ENCODE measurements at places on chromosomes 6 and 20.

- no peak for DNase-seq
These were observed 77.8 kb upstream of the BHLHE23 start for GRCh38 chr20:63084563-63084927.

DNA sequence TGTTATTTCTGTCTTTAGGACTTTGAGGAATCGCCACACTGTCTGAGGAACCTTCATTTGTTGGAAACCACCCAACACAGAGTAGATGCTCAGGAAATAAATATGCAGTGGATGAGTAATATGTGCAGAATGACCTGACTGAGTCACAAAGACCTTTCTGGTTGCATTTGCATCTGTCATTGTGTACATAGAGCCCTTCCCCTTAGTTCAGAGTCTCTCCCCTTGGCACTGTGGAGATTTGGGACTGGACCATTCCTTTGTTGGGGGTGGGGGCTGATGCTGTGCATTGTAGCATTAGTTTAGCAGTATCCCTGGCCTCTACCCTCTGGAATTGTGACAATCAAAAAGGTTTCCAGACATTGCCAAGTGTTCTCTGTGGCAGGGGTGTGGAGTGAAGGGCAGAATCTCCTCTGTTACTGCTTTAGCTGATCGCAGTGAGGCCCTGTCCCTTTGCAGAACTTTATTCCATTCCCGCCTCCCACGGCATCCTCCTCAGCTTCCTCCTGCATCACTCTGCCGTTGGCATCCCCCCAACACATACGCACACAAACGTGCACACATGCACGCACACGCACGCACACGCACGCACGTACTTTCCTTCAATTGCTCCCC is 64.5 kb downstream of the EYA2 start:
- no peak for DNase-seq

DNA sequence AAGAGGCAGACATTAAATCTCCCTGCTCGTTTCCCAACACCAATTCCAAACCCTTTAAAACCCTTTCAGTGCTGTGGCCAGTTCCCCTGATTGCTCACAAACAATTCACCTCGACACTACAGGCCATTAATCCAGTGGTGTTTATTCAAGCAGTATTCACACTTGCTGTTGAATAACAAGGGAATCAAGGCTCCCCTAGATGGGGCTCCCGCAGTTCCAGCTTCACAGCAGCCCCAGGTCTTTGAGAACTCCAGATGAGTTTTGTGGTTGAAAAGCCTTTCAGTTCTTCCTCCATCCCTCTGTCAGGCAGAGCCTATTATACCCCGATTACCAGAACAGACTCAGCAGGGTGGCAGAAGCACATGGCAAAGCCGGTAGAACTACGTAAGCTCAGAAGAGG is 36.2 kb downstream of the JAG1 start:
- no peak for DNase-seq

DNA sequence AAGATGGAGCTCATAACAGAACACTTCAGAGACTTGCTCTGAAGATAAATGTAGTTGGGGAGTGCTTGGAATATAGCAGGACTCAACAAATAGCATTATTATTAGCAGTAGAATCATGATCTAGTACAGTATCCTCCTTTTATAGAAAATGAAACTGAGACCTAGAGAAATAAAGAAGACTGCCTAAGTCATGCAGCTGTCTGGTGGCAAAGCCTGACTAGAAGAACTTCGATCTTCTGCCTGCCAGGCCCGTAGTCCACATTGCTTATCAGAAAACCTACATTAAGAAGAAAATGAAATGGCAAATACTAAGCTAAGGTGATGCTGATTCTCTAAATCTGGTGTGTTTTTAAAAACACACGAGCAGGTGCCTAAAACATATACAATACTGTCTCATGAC is 46.4 kb upstream of the DST start:
- DNase-seq: peak; percentile 33

DNA sequence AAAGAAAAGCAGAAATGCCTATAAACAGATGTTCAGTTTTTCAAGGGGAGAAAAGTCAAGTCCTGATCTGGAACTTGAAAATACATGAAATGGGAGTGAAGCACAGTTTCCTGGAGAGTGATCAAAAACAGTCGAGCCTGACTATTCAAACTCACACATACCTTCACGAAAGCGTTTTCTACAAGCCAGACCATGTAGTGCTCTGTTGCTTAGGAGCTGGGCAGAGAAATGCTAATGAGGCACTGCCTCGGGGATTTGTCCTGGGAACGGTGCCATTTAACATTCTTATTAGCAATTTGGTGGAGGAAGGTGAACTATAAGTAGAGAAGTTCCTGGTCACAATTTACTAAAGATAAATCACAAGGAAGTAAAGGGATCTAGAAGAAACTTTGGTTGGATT is 5.9 kb downstream of the NHSL1 start:
- DNase-seq: no peak

- DNase-seq: peak; percentile 42
These were observed 131.6 kb downstream of the DST start for GRCh38 chr6:56510984-56511531.

DNA sequence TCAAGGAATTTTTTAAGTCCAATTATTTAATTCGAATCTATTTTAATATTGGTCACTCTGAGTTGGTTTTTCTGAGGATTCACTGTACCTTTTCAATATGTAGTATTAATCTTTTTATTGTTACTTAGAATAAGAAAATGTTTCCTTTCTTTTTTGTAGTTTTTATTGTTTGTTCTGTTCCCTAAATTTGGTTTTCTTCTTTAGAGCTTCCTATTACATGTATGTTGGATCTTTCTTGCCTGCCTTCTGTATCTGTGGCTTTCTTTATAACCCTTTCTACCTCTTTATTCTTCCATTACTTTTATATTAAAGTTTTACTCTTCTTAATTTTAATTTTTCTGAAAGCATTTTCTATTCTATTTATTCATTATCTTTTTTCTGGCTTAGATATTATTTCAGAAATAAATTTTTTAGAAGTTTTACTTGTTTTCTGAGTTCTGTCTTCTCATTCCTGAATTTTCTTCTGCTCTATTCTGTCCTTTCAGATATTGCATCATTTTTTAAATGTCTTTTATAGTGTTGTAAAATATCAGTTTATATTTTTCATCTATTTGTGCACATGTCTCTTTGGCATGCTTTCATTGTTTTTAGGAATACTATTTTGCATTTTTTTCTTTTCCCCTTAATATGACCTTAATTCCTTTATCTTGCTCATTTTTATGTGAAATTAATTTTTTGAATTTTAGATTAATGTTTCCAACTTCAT is 33.6 kb upstream of the UST start:
- no peak for DNase-seq

- peak; percentile 70 for DNase-seq
These were observed 12.4 kb downstream of the WFDC3 start for GRCh38 chr20:45779011-45779915.

DNA sequence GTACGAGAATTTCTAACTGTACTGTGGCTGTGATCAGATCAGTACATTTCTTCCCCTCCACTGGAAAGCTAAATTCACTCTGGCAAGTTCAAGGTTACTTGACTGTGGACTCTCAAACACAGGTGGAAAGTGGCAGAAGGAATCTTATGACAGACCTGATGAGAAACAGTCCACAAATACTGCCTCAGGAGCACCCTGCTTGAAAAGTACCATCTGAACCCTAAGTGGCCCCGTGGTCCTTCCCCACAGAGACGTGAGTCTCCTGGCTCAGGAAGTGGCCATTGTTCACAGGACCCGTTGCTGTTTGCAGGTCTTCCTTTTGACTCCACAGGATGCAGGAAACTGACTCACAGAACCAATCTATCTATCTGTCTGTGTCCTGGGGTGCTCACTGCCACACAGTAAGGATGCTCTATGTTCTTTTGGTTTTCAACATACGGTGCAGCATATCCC is 47.5 kb upstream of the NHSL1 start:
- no peak for DNase-seq

DNA sequence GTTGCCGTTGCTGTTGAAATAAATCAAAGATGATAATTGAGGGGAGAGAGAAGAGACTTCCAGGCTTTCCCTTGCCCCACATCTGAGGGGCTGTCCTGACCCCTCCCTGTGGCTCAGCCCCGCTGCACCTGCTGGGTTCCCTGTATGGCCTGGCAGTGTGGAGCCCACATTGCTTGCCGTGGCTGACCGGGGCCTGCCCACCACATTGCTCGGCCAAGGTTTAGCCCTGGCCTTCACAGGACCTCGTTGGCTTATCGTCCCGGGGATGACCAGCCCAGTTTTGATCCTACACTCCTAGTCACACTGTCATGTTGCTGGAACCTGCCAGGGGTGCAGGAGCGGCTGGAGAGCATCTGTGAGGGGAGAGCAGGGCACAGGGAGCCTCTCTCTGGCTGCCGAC is 102.4 kb downstream of the CDH4 start:
- DNase-seq: no peak

GRCh38 chr6:106223300-106223930 is 102.1 kb downstream of the ATG5 start:
- peak; percentile 86 for DNase-seq

GRCh38 chr20:59412875-59413284 is 112.5 kb downstream of the EDN3 start:
- peak; percentile 1 for DNase-seq

DNA sequence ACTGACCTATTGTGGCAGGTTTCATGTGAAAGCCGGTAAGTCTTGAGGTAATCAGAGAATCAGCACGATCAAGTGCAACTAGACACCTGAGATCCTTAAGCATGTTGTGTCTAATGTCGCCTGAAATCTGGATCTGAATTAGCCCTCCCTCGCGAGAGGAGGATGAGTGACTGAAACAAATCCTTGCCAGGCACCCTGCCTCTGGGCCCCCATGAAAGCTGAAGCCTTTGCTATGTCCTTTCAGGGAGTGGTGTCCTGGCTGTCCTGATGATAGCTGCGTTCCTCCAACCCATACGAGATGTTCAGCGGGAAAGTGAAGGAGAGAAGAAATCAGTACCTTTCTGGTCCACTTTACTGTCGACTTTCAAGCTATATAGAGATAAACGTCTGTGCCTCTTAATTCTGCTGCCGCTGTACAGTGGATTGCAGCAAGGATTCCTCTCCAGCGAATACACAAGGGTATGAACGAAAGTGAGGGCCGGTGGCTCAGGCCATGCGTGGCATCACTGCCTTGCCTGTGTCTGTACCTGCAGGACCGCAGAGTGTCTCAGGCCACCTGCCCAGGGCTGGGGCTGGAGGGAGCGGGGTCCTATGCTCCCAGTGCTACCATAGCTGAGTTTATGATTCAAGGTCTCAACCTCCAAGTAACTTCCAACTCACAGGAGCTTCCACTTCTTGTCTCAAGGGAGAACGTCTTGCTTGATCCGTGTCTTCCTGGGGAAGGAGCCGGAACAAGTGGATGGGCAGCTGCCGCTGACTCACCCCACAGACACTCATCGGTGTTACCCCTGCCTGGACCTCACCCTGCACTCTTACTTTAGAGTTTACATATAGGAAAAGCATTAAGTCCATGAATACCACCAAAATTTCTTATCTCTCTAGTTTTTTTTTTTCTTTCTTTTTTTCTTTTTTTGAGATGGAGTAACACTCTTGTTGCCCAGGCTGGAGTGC is 12.8 kb downstream of the UNC93A start:
- no peak for DNase-seq

DNA sequence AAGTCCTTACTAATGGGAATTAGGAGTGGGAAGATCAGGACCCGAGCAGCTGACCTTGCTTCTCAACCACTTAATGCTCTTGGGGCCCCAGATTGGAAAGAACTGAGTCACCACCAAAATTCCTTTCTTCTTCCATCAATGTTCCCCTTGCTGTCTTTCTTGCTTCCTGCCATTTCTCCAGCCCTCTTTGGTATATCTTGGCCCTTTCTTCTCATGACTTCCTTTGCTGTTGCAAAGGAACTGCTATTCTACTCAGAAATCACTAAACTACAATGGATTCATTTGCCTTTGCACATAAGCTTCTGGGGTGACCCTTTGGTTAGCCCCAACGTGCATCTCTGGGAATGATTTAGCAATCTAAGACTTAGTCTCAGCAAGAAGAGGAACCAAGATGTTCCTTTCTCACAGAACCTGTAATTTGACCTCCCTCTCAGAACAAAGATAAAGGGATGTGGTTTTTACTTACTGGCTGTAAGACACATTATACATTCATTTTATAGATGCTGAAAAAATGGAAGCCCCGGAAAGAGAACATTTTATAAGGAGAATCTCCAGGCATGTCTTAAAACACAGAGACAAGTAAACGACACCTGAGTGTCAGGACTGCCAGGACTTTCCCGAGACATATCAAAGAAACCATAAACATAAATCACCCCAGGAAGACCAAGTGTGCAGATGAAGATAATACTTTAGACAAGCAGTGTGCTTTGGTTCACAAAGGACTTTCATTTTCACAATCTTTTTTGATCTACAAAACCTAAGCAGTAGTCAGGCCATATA is 99.0 kb upstream of the TNFAIP3 start:
- peak; percentile 94 for DNase-seq

DNA sequence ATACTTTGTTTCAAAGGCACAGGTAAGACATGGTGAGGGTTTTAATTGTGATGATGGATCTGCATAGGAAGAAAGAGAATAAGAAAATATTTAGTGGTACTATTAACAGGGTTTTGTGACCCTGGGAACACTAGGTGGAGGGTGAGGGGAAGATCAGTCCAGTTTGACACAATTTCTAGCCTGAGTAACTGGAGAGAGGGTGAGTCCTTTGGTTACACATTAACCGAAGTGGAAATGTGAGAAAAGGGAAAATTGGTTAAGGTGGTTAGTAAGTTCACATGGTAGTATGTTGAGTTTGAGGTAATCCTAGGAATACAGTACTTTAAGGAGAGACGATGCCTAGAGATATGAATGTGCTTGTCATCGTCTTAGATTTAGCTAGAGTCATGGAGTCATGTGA is 54.8 kb upstream of the POU3F2 start:
- DNase-seq: no peak

DNA sequence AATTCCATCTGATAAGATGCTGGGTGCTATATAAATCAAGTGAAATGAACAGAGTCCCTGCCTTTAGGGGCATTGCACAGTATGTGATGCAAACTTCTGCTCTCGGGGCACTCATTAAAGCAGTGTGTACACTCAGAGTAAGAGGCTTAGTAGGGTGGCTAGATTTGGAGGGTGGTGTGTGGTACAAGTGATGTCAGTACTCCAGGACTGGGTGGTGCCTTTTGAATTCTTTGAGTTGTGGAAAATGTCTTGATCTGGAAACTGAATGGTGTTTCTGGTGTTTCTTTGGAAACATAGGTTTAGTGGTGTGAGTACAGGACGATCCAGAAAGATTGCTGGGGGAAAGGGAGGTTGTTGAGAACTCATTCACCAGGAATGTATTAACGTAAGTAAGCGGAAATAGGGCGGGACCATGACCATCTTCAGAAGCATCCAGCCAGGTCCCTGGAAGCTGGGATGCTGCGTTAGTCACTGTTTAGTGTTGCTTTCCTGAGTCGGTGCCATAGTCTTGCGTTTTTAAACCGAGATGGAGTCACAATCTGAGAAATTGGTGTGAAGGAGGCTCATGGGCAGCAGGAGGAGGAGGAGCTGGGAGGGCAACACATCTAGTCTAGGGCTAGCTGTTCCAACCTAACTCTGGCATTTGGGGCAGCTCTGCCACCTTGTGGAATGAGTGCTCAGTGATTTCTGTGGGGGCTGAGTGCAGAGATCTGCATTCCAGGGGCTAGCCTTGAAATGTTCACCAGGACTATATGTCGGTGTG is 70.3 kb downstream of the SCAND1 start:
- peak; percentile 82 for DNase-seq

Data from OCI-M1 (cell line).